Right lobe of liver (tissue), 6 donors: ENCODE measurements at places on chromosomes 13 and 19. TPM values are rescaled to one million over a fixed set of nuclear protein-coding genes. Genes with fewer than 3 reads are reported as not detected.

DNA sequence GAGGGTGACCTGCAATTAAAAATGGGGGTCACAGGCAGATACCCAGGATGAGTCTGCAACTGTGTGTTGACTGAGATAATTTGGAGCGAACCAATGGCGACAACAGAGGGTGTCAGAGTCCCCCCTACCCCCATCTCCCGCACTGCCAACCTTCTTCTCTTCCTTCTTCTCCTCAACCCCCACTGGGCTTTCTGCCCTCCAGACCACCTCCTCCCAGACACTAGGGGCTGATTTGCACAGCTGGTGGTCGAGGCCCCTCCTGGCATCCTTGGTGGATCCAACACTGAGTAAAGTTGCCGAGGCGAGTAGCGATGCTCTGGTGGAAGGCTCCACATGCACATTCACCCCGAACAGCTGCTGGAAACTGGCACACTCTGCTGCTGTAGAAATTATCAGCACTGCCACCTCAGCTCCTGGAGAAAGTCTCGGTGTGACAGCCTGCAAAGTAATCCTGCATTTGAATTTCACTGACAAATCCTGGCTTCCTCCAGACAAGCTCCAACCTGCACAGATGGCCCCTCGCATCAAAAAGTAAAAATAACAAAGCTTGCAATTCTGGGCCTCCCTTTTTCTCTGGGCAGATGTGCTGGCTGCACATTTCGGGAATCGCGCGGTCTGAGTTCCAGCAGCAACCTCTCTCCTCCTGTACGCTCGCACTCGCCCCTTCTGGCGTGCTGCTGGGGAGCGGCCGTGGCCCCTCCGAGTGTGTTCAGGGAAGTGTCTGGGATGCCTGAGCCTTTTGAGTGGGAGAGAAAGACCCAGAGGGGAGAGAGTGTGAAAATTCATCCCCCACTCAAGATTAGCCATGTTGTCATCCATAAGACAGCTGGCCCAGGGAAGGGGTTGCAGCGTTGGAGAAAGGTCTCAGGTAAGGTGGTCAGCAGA is 28.5 kb downstream of the CCNE1 start:
- no peaks in the 10 kb centered on the region for H3K36me3 ChIP-seq
- DNase-seq, result no peak
- H3K27me3 ChIP-seq, result no peaks in the 10 kb centered on the region
- H3K4me3 ChIP-seq, result no peak overlapping the region
- no peak overlapping the region for H3K27ac ChIP-seq

- DNase-seq, result no peak
- no peaks in the 10 kb centered on the region for H3K27me3 ChIP-seq
- no peaks in the 10 kb centered on the region for H3K4me1 ChIP-seq
- H3K27ac ChIP-seq, result no peak overlapping the region
These were observed 186.7 kb upstream of the IPO5 start for GRCh38 chr13:97766749-97767148.

- no peak overlapping the region for H3K27ac ChIP-seq
- H3K27me3 ChIP-seq, result no peaks in the 10 kb centered on the region
- no peaks in the 10 kb centered on the region for H3K36me3 ChIP-seq
- H3K4me3 ChIP-seq, result no peak overlapping the region
- DNase-seq, result no peak
These were observed 815.9 kb upstream of the KLHL1 start for GRCh38 chr13:70923863-70924752.

- no peak overlapping the region for H3K4me3 ChIP-seq
- no peaks in the 10 kb centered on the region for H3K4me1 ChIP-seq
- H3K27ac ChIP-seq, result no peak overlapping the region
These were observed 51.7 kb upstream of the KPNA3 start for GRCh38 chr13:49844181-49844580.

- no peaks in the 10 kb centered on the region for H3K36me3 ChIP-seq
- no peaks in the 10 kb centered on the region for H3K4me1 ChIP-seq
- no peak overlapping the region for H3K4me3 ChIP-seq
These were observed 64.8 kb upstream of the ZNF536 start for GRCh38 chr19:30307191-30307974.

GRCh38 chr19:58002384-58003173 is at the start of gene ZNF606:
TSS of gene ZNF606 (minus strand) at chr19:58002820. CDS start at chr19:58001319, 1,501 bp downstream.
- peak; percentile 93 for DNase-seq
- peaks cover 10% of the 10 kb centered on the region for H3K36me3 ChIP-seq
- peak within 1 kb of the TSS; percentile 87 for H3K27ac ChIP-seq

- no peak for DNase-seq
- no peaks in the 10 kb centered on the region for H3K36me3 ChIP-seq
- no peak overlapping the region for H3K4me3 ChIP-seq
- H3K27me3 ChIP-seq, result no peaks in the 10 kb centered on the region
- no peaks in the 10 kb centered on the region for H3K4me1 ChIP-seq
These were observed 585.5 kb downstream of the KCTD12 start for GRCh38 chr13:76300688-76301087.

DNA sequence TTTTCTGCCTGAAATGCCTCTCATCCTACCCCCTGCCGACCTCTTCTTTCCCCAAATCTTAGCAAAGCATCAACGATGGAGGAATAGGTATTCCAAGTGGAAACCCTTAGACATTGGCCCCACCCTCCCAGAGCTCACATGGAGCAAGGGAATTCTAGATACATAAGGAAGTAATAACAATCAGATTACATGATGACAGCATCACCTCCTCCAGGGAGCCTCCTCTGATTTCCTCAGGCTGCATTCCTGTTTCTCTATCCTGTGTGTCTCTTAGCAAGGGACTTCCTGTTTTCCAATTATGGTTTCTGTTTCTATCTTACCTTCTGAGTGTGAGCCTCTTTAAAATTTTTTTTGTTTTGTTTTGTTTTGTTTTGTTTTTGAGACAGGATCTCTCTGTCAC is 246.6 kb downstream of the TSHZ3 start:
- no peak overlapping the region for H3K4me3 ChIP-seq
- no peaks in the 10 kb centered on the region for H3K36me3 ChIP-seq
- no peaks in the 10 kb centered on the region for H3K27me3 ChIP-seq
- no peak for DNase-seq
- H3K27ac ChIP-seq, result no peak overlapping the region
- no peaks in the 10 kb centered on the region for H3K4me1 ChIP-seq

DNA sequence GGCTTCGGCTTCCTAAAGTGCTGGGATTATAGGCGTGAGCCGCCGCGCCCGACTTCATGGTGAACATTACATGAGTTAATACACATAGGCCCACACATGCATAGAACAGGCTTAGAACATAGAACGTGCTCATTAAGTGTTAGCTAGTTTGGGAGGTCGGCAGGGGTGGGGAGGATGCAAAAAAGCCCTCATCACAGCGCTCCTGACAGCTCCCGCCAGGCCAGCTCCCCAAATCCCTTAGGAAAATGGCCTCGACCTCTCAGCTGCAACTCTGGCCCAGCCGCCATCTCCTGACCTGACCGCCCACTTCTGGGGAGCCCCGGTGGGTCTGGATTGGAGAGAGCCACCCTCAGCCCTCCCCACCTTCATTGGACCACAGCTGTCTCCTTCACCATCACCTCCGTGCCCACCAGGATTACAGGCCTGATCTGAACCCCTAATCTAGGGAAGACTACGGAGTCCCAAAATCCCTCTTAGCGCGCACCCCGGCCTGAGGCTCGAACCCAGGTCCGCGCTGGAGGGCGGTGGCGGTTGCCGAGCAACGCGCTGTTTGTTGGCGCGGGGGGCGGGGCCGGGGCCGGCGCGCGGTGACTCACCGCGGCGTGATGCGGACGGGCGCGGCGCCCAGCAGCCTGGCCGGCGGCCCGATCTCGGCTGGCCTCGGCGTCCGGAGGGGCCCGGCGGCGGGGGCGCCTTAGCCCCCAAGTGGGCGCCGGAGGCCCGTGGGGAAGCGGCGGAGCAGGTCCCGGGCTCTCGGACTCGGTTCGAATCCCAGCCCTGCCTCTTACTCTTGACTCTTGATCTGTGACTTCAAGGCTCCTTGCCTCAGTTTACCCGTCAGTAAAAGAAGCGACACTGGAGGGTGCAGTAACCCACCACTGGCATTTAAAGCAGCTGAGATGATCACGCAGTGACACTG is 26.7 kb upstream of the NANOS3 start:
- H3K27me3 ChIP-seq, result no peaks in the 10 kb centered on the region
- H3K27ac ChIP-seq, result peak overlapping the region; percentile 66
- no peaks in the 10 kb centered on the region for H3K36me3 ChIP-seq
- H3K4me1 ChIP-seq, result no peaks in the 10 kb centered on the region

GRCh38 chr19:42693760-42694350 is 46.4 kb downstream of the PSG3 start:
- no peaks in the 10 kb centered on the region for H3K27me3 ChIP-seq
- no peak overlapping the region for H3K4me3 ChIP-seq
- peak; percentile 20 for DNase-seq
- H3K27ac ChIP-seq, result no peak overlapping the region
- no peaks in the 10 kb centered on the region for H3K4me1 ChIP-seq

DNA sequence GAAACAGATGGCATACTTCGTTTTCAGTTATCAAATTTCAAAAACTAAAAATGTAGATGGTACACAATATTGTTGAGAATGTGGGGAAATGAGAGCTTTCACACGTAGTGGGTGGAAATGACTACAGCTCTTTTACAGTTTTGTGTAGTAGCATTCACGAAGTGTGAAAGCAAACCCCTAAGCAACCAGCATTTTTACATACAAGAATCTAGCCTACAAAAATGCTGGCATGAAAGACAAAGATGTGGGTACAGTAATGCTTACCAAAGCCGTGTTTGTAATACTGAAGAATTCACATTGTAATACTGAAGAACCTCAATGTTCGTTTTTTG is 6.3 kb upstream of the ZNF283 start:
- no peaks in the 10 kb centered on the region for H3K27me3 ChIP-seq
- H3K36me3 ChIP-seq, result no peaks in the 10 kb centered on the region
- no peak for DNase-seq
- no peak overlapping the region for H3K27ac ChIP-seq
- no peak overlapping the region for H3K4me3 ChIP-seq

- H3K4me3 ChIP-seq, result no peak overlapping the region
- H3K36me3 ChIP-seq, result no peaks in the 10 kb centered on the region
- H3K4me1 ChIP-seq, result no peaks in the 10 kb centered on the region
- H3K27me3 ChIP-seq, result no peaks in the 10 kb centered on the region
These were observed 79.4 kb upstream of the NBEA start for GRCh38 chr13:34862716-34863115.

- peaks cover 25% of the 10 kb centered on the region for H3K4me1 ChIP-seq
- H3K27ac ChIP-seq, result peak overlapping the region; percentile 63
- H3K27me3 ChIP-seq, result no peaks in the 10 kb centered on the region
- H3K4me3 ChIP-seq, result peak overlapping the region; percentile 31
- H3K36me3 ChIP-seq, result no peaks in the 10 kb centered on the region
- DNase-seq, result peak; percentile 87
These were observed 124.2 kb downstream of the LMO7 start for GRCh38 chr13:75760131-75761021.

- H3K27me3 ChIP-seq, result no peaks in the 10 kb centered on the region
- no peaks in the 10 kb centered on the region for H3K36me3 ChIP-seq
- no peak overlapping the region for H3K4me3 ChIP-seq
- H3K27ac ChIP-seq, result no peak overlapping the region
- H3K4me1 ChIP-seq, result no peaks in the 10 kb centered on the region
These were observed 11.4 kb downstream of the FCHO1 start for GRCh38 chr19:17762505-17763229.

- no peaks in the 10 kb centered on the region for H3K27me3 ChIP-seq
- H3K4me1 ChIP-seq, result no peaks in the 10 kb centered on the region
- H3K4me3 ChIP-seq, result no peak overlapping the region
- no peaks in the 10 kb centered on the region for H3K36me3 ChIP-seq
These were observed 204.9 kb upstream of the MIR17HG start for GRCh38 chr13:91142572-91142971.

- H3K4me1 ChIP-seq, result no peaks in the 10 kb centered on the region
- H3K36me3 ChIP-seq, result no peaks in the 10 kb centered on the region
- no peak overlapping the region for H3K27ac ChIP-seq
- no peaks in the 10 kb centered on the region for H3K27me3 ChIP-seq
- no peak for DNase-seq
These were observed 849.4 kb upstream of the MIR17HG start for GRCh38 chr13:90498096-90498495.

- no peaks in the 10 kb centered on the region for H3K4me1 ChIP-seq
- DNase-seq, result no peak
- H3K27me3 ChIP-seq, result no peaks in the 10 kb centered on the region
- H3K27ac ChIP-seq, result no peak overlapping the region
These were observed 104.9 kb upstream of the ABCC4 start for GRCh38 chr13:95406176-95406575.

DNA sequence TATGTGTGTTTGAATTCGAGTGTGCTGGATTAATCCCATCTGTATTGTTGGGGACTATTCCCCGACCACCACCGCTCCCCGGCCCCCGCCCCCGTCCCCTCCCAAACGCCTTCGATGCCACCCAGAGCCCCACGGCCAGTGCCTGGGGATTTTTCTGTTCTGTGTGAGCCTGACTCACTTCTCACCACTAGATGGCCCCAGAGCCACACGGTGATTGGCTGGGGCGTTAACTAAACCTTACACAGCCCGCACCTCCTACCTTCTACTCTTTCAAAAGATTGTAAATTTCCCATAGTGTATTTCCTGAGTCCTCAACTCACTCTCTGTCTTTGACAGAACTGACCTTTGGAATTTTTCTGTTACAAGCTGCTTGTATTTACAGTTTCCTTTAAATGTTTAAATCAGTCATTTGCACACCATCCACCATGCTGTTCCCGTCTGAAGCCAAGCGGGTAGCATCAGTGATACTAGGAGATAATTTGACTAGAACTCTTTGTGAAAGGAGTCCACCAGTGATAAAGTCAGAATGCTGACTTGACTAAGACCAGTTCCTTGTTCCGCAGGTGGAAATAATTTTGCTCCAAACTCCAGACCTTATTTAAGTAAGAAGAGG is 61.4 kb downstream of the RFX2 start:
- H3K27me3 ChIP-seq, result no peaks in the 10 kb centered on the region
- DNase-seq, result peak; percentile 78
- H3K27ac ChIP-seq, result no peak overlapping the region
- no peaks in the 10 kb centered on the region for H3K36me3 ChIP-seq
- no peaks in the 10 kb centered on the region for H3K4me1 ChIP-seq
- H3K4me3 ChIP-seq, result no peak overlapping the region

- no peak overlapping the region for H3K27ac ChIP-seq
- no peak overlapping the region for H3K4me3 ChIP-seq
- H3K27me3 ChIP-seq, result no peaks in the 10 kb centered on the region
- DNase-seq, result no peak
- no peaks in the 10 kb centered on the region for H3K4me1 ChIP-seq
- H3K36me3 ChIP-seq, result no peaks in the 10 kb centered on the region
These were observed 129.7 kb downstream of the SLC7A1 start for GRCh38 chr13:29465741-29466293.

DNA sequence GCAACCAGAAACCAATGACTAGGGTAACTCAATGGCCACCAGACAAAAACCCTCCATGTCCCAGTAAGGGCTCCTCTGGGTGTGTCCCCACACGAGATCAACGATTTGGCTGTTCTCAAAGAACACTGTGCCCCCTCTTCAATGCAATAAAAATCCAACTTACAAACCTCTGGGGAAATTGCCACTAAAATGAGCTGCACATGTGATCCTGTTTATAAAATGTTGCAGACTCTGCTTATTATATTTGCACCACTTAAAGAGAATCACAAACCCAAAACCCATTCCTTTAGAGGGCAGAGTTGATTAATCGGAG is 80.5 kb downstream of the STK24 start:
- H3K4me3 ChIP-seq, result no peak overlapping the region
- no peaks in the 10 kb centered on the region for H3K4me1 ChIP-seq
- H3K27ac ChIP-seq, result peak overlapping the region; percentile 68
- H3K27me3 ChIP-seq, result no peaks in the 10 kb centered on the region
- H3K36me3 ChIP-seq, result no peaks in the 10 kb centered on the region
- DNase-seq, result no peak

Gene SIRT6
- 9.7 TPM for total RNA-seq

Gene KLF5
- 1.1 TPM for total RNA-seq

Gene ZNF730
- not detected for total RNA-seq

Gene KLK6
- not detected for total RNA-seq

Gene NPHS1
- total RNA-seq, result not detected

Gene FBN3
- total RNA-seq, result not detected
